Ascending aorta (tissue), 2 donors: ENCODE measurements at places on chromosomes 4 and X.

GRCh38 chrX:77930581-77930980 is 20.1 kb downstream of the ATP7A start:
- DNase-seq, result no peak

- no peak for DNase-seq
These were observed 6.6 kb upstream of the SLC6A8 start for GRCh38 chrX:153681175-153681574.

DNA sequence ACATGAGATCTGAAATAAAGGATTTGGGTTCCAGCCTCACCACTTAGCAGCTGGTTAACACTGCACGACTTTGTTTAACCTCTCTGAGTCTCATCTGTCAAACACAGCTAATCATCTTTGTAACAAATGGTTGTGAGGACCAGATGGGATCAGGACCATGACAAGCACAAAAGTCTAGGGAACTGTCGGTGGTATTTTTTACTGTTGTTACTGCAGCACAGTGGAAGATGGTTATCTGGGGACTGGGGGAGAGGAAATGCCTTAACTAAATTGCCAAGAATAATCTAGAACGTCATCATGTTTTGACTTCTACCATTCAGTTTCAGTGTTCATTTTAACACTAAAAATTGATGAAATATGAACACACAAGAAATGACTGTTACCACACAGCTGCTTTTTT is 99.5 kb downstream of the ADGRA3 start:
- DNase-seq, result no peak

- no peak for DNase-seq
These were observed 124.1 kb upstream of the WDR1 start for GRCh38 chr4:10240691-10241090.

DNA sequence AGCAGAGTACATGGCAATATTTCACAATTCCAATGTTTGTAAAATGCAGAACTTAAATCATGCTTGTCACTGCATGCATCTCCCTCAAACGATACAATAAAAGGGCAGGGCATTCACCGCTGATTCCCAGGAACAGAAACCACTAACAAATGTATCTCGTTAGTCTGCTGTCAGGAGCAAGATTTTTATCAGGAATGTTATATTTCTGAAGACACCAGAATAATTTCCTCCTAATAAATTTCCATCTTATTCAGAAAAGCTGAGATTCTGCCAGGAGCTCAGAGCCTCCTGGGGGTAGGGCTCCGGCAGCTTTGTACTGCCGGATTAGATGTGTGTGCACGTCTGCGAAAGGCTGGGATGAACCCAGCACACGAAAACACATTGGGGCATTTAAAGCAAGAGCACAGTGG is 54.0 kb upstream of the LDB2 start:
- DNase-seq, result no peak

DNA sequence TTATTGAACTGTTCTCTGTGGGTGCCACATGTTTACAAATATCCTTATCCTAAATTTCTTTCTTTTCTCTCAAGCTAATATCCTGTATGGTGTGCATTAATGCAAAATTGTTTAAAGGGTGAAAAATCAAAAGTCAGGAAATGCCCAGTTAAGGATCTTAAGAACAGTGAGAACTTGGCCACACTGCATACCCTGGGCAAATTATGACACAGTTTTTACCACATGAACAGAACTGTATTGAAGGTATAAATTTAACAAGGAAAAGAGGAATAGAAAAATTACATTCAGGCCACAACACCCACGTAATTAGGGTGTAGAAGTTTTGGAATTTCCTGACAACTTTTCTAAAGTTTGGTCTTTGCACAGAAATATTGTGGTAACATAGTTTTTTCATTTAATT is 94.4 kb upstream of the HCCS start:
- no peak for DNase-seq

DNA sequence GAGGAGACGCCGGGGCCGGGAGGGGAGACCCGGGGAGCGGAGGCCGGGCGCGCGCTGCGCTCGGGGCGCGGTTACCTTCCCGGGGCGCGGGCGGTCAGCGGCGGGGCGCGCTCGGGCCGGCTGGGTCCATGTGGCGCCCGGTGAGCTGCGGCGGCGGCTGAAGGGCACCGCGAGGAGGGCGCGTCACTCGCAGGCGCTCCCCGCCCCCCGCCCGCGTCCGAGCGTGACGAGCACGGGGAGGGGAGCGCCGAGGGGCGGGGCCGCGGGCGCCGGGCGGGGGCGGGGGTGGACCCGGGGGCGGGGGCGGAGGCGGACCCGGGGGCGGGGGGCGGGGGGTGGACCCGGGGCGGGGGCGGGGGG is at the start of gene CPLX1:
CPLX1 (minus strand) TSS at position 159 of the 360 bp plus-strand sequence. CDS start 1,607 bp downstream, outside the sequence.
- no peak for DNase-seq

DNA sequence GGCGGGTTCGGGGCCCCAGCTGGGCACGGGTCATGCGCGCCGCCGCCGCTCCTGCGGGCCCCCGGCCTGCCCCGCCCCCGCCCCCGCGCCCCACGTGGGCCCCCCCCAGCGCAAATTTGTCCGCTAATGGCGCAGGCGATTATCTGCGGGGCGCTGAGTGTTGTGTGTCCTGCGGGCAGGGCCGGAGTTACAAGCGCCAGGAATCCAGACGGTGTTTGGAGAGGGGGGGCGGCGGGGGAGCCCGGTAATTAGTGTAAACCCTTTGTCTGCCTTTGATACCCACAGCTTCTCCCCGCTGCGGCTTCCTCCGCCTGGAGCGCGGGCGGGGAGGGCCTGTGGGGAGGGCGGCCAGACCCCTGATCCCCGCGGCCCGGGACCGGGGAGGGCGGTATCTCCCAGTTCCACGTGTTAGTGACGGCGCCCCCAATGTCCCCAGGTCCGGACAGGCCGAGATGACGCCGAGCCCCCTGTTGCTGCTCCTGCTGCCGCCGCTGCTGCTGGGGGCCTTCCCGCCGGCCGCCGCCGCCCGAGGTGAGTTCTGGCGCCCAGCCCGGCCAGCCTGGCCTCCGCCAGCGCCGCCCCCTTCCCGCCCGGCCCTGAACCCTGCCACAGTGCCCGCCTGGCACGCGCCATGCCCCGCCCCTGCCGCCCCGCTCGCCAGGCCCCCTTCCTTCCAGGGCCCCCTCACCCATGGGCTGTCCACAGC is 761 bp downstream of the FGFRL1 start:
- DNase-seq, result no peak

DNA sequence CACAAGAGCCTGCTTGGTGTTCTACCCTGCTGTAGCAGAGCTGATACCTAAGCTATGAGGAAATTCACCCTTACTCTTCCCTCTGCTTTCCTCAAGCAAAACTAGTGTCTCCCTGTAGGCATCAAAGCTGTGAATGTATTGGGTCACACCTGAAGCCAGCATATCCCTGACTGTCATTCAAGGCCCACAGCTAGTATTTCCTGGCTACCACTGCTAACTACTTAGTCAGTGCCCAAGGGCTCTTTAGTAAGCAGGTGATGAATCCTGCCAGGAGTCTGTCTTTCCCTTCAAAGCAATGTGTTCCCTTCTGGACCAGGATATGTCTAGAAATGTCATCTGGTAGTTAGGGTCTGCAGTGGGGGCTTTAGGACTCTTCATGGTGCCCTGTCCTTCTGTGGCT is 125.7 kb downstream of the RPA4 start:
- no peak for DNase-seq

GRCh38 chrX:47623540-47624027 is 3.9 kb upstream of the SYN1 start:
- peak; percentile 61 for DNase-seq

GRCh38 chrX:63664741-63665140 is 120.3 kb downstream of the ARHGEF9 start:
- no peak for DNase-seq

DNA sequence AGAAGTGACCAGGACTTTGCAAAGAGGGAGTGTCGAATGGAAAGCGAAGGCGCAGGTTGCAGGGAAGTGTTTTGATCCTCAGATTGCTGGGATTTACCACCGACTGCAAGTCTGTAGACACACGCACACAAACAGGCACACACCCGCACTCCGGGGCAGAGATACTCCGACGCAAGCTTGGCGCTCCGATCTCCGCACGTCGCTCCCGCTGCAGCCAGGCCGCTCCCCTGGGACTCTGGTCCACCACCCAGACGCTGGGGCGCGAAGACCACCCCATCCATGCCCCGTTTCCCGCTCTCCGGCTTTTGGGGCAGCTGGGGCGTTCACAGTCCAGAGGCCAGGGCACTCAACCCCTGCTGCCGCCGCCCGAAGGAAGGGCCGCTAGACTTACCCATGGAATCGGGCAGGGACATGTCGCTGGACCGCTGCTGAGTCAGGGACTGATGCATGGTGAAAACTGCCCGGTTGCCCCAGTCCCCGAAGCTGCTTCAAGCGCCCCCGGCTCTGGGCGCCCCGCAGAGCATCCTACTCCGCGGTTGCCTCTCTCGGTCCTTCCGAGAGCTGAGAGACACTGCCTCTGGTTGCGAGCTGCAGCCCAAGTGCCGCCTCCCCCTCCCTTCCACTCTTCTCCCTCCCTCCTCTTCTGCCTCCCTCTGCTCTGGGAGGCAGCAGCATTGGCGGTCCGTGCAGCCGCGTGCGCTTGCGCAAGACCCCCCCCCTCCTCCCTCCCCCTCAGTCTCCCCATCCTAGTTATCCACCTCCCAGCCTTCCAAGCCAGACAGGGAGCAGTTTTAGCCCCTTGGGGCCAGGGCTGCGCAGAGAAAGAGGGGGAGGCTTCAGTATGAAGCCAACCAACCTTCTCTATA is at the start of gene TMEM255A:
TMEM255A (minus strand) TSS at position 601 of the 866 bp plus-strand sequence; CDS start at position 449, 152 bp downstream.
- DNase-seq, result no peak

DNA sequence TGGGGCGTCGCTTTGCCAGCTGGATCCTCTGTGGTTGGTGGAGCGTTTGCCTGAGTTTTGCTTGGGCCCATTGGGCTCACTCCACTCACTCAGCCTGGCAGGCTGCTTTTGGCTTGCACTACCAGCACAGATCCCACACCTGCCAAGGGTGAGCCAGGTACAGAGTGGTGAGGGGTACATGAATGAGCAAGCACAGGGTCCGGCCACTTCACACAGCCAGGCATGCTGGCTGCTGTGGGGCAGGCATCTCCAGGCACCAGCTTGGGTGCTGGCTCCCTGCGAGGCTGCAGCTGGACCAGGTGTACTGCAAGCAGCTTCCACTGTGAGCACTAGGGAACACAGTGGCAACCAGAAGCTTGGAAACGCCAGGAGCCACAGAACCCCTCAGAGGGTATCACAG is 60.1 kb upstream of the NPNT start:
- DNase-seq, result no peak

GRCh38 chr4:125316401-125316790 is 1.6 kb downstream of the FAT4 start:
- peak; percentile 70 for DNase-seq

- DNase-seq, result no peak
These were observed 156.7 kb downstream of the SPRY1 start for GRCh38 chr4:123553279-123553678.

DNA sequence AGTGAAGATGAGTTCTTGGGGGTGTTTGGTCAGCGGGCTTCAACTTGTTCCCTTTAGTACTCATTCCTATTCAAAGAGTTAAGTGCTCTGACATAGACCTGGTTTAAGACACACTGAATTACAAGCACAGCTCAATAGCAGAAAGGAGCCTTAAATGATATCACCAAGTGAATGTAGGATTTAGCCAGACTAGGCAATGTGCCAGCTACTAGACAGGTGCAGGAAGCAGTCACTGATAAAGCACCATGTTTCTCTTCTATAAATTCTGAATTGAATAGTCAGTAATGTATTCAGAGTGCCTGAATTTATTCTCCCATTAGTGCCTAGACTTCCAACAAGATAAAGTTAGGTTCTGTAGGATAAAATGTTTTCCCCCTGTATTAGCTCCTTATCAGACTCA is 63.6 kb downstream of the ASB9 start:
- DNase-seq, result no peak
